Stimulated activated CD4-positive, alpha-beta T cell treated with anti-CD3 and anti-CD28 coated beads, Interleukin-1b, Interleukin-23, amount 100 ng/mL, for 48 hours (primary cell): ENCODE measurements at places on chromosomes 6 and 20.

GRCh38 chr6:44868910-44869309 is 459.2 kb upstream of the RUNX2 start:
- no peak for DNase-seq

DNA sequence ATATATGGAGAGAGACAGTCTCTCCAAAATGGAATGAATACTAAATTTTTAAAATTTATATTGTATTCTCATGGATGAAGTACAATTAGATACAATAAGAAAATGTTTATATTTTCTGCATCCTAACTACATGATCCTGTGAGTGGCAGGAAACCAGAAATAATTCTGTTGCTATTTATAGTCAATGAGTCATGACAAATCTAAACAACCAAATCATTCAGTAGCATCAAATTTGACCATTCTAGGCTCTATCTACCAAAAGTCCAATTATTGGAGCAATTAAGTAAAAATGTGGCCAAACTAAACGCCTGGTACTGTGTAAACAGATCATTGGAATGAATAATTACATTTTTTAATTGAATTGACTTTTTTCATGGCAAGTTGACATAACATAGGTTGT is 959.8 kb downstream of the EPHA7 start:
- DNase-seq = no peak

DNA sequence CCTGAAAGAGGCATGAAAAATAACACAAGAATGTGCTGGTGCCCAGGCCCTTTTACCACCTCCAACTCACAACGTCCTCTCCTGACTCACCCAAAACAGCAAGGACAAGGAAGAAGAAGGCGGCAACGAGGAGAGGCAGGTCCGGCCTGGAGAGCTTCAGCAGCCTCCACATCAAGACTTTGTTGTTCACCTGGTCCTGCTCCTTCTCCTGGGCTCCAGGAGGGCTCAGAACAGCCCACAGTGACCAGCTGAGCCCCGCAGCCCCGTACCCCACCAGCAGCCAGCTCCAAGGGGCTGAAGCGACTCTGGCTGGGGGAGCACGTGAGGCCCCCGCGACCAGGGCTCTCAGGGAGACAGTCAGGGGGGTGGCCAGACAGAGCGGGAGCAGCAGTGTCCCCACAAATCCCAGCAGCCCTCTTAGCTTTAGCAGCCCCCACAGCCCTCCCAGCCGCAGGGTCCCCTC is 857 bp downstream of the TAP2 start:
- DNase-seq = no peak

DNA sequence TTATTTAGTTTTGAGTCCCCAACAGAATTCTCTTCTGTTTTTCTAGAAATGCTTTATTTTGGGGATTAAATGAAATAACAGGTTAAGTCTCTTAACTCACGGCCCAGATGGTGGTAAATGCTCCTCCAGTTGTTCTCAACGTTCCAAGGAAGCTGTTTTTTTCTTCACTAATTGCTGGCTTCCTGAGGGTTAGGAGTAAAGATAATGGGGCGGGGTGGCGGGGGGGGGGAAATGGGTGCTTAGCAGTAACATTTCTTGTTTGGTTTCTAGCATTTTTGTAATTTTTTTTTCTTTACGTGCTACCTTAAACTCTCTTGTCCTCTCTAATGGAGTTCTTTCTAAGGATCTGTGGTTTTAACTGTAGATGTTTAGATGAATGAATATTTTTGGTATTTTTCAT is 2.2 kb downstream of the SRSF3 start:
- DNase-seq = no peak
